ENCODE measurements at places on chromosomes 5 and 9.

DNA sequence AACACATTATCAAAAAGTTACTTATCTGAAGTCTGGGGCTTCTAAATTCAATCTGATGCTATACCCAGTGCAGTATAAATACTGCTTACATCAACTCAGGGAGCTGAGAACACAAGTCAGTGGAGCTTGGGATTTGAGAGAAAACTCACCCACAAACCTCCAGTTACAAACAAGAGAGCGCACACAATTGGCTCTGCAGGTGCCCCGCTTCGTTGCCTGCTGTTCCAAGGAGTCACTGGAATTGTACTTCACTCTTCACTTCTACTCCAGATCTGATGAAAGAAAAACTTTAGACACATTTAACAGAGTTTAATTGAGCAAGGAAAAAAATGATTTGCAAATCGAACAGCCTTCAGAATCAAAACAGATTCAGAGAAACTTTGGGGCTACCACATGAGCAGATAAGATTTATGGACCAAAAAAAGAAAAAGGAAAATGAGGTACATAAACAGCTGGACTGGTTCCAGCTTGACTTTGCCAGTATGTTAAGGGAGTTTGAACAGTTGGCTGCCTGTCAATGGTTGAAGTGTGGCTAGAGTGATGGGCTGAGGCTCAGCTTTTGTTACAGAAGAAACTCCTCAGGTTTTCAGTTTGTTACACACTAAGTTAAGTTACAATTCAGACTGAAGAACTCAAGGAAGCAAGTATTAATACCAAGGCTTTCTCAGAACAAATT is 156.6 kb downstream of the AOPEP start:
- DNase-seq = no peak

DNA sequence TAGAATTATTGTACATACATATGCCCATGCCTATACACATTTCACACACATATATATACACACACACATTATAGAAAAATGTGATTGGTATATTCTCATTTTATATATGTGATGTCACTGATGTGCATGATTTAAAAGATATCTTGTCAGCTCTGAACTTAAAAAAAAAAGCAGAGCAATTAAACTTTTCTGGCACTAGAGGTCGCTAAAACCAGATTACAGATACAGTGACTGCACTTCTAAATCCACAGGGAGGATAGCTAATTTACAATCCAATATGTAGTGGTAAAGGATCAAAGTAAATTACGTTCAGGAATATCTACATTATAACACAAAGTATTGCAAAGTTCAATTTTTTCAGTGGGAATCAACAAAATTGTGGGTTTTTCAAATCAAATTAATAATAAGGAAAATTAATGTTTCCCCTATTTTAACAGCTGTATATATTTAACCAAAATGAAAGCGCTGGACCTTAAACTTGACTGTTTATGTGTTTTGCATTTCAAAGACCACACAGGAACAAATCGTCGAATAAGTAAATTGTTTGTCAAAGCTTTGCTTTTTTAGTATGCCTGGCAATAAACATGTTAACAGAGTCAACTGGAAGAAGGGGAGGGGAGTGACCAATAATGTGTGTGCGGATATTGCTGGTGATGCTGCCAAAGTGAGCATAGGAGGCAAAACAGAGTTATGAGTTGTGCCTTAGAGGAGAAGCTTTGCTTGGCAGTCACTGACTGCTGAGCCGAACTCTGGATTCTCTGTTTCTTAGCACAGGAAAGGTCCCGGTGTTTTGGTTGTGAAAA is 1201.4 kb upstream of the C9orf72 start:
- DNase-seq = no peak

- peak; percentile 38 for DNase-seq
Measured at GRCh38 chr5:142748568-142749249, 21.5 kb upstream of the ARHGAP26 start.

DNA sequence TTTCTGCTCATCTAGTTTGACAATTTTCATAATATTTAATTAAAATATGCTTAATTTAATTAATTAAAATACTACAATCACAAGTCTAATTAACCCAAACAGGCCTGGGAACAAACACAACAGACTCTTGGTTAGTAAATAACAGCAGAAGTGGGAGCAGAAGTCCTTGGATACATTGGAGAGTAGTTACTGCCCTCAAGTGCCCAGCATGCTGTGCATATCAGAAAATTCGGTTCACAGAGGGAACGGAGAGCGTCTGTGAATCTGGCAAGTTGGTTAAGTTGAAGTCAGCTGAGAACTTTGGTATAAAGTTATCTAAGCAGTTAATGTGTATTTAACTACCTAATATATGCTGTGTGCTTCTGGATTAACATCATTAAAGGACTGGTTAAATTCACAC is 87.0 kb upstream of the ATG10 start:
- DNase-seq = no peak

GRCh38 chr5:157068785-157069184 is 9.9 kb upstream of the HAVCR1 start:
- no peak for DNase-seq

GRCh38 chr5:19795218-19795617 is 192.8 kb downstream of the CDH18 start:
- DNase-seq = peak; percentile 45

GRCh38 chr5:68181039-68181599 is 34.4 kb upstream of the PIK3R1 start:
- no peak for DNase-seq

DNA sequence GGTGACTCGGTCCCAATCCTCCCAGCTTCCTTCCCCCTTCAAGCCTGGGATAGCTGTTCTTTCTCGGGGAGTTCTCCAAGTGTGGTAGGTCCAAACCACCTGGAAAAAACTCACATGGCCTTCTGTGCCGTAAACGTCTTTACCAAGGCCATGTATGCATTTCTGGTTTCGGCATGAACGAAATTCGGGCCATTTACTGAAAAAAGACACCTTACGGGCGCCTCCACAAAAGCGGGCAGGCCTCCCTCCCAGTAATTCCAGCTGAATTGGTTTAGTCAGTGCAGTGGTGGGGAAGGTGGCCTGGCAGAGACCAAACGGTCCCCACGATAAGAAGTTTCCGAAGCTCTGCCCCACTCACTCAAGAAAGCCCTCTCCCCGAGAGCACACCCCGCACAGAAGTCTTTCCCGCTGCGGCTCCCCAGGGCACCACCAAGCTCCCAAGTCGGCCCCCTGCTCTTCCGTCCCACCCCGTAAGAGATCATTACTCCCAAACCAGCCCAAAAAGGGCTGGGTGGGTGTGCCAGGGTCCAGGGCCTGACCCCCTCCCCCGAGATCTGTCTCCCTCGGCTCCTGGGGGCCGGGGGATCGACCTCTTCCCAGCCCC is 86.3 kb upstream of the MELK start:
- peak; percentile 12 for DNase-seq

- no peak for DNase-seq
Measured at GRCh38 chr5:139893873-139894272, 98.3 kb downstream of the PSD2 start.

- DNase-seq = no peak
Measured at GRCh38 chr5:174425964-174426290, 298.5 kb upstream of the MSX2 start.

GRCh38 chr5:157463621-157464518 is 3.9 kb downstream of the NIPAL4 start:
- DNase-seq = no peak

DNA sequence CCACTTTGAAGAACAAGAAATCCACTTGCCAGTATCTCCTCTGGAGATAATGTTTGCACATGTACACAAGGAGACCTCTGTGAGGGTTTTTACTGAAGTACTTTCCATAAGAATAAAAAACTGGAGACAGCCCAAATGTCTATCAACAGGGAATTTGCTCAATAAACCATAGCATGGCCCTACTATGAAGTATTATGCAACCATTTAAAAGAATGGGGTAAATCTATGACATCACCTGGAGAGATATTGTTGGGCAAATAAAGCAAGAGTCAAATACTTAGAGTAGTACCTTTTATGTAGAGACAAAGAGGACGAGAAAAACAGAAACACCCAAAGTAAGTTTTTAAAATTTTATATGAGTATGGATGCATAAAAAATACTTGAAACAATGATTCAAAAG is 23.9 kb upstream of the MVB12B start:
- DNase-seq = no peak

DNA sequence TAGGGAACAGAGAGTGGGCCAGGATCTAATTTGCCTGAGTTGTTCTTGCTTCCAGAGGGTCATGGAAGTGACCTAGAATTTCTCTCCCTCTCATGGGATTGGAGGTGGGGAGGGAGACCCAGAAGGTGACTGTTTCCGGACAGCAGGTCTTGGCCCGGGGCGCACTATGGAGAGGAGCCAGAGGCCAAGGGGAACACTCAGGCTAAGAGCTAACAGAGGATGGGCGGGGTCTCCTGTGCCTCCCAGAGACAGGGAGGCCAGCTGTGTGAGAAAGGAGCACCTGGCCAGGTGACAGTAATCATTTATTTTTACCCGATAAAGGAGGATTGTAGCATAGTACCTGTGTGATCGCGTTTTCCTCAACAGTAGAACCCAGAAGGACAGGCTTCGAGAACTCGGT is 50.9 kb upstream of the ANKH start:
- no peak for DNase-seq

GRCh38 chr5:15601274-15601673 is 101.3 kb downstream of the FBXL7 start:
- DNase-seq = peak; percentile 54

DNA sequence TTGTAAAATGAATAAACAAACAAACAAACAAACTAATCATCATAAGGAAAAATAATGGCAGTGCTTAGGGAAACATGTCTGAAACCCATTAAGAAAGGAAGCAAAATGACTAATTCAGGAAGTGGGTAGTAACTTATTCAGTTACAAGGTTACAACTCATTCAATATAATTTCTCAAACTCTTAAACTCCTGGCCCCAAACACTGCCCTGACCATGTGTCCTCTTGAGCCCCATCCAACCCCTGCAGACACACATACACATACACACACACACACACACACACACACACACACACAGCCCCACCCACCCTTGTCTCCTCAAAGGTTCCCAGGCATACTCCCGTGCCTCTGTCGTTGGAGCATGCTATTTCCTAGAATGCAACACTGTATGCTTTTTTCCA is 193.9 kb downstream of the SEC61B start:
- DNase-seq = no peak

- DNase-seq = peak; percentile 41
Measured at GRCh38 chr9:100030548-100030947, 68.3 kb downstream of the ERP44 start.

GRCh38 chr9:99162759-99163364 is 57.9 kb downstream of the TGFBR1 start:
- no peak for DNase-seq

Data from WERI-Rb-1 (cell line).